ENCODE measurements at places on chromosomes 16 and 17.

- DNase-seq: no peak
These were observed 44.8 kb downstream of the ERN1 start for GRCh38 chr17:64084940-64085649.

- no peak for DNase-seq
These were observed 9.5 kb upstream of the MRC2 start for GRCh38 chr17:62617894-62618472.

- DNase-seq: no peak
These were observed 1.6 kb upstream of the LDAF1 start for GRCh38 chr16:21156767-21157467.

DNA sequence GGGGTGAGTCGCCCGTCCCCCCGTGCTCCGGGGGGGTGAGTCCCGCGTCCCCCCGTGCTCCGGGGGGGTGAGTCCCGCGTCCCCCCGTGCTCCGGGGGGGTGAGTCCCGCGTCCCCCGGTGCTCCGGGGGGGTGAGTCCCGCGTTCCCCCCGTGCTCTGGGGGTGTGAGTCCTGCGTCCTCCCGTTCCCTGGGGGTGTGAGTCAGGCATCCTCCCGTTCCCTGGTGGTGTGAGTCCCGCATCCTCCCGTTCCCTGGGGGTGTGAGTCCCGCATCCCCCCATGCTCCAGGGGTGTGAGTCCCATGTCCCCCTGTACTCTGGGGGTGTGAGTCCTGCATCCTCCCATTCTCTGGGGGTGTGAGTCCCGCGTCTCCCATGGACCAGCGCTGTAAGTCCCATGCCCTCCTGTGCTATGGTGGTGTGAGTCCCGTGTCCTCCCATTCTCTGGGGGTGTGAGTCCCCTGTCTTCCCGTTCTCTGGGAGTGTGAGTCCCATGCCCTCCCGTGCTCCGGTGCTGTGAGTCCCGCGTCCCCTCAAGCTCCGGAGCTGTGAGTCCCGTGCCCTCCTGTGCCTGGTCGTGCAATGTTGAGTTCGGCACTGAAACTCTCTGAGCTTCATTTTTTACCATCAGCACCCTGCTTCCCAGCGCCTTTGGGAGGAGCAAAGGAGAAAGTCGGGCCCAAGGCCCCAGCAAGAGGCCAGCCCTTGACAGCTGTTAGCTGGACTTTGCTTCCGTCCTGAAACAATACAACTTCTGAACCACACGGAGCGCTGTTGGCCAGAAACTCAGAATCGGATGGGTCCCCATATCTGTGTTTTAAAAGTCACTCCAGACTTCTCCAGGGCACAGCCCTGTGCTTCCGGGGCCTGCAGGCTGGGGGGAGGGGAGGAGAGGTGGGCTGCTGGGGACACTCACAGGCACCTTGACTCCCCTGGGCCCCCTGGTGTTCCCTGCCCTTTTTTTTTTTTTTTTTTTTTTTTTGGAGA, 11.5 kb upstream of the ZC3H18 start:
- DNase-seq: no peak

- no peak for DNase-seq
These were observed 100.0 kb downstream of the WWOX start for GRCh38 chr16:78199325-78200022.

- no peak for DNase-seq
These were observed at the start of gene CBFA2T3 for GRCh38 chr16:88977018-88977811. CBFA2T3 (minus strand) TSS chr16:88977207; CDS start chr16:88976807, 400 bp downstream.
